Right lobe of liver (tissue), 6 donors: ENCODE measurements at places on chromosomes 3 and 15. TPM values are rescaled to one million over a fixed set of nuclear protein-coding genes. Genes with fewer than 3 reads are reported as not detected.

- DNase-seq: no peak
Measured at GRCh38 chr3:188631291-188632010, 477.5 kb downstream of the LPP start.

- no peak for DNase-seq
Measured at GRCh38 chr3:143375698-143376097, 256.1 kb downstream of the CHST2 start.

- DNase-seq: no peak
Measured at GRCh38 chr3:160883373-160883772, 127.3 kb downstream of the PPM1L start.

DNA sequence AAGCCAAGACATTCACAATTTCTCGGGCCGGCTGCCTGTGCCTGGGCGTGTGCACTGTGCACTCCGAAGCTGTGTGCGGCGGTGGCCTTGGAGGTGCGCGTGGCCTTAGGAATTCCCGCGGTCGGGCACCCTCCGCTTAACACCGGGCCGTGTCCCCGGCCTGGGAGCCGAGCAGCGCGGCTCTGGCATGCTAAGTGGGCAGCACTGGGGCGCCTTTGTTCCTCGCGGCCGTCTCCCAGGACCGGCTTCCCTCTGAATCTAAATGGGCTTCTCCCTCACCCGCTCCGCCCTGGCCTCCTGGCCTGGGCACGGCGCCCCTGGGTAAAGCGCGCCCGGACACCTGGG lies 498 bp upstream of the ARNT2 start:
- no peak for DNase-seq

DNA sequence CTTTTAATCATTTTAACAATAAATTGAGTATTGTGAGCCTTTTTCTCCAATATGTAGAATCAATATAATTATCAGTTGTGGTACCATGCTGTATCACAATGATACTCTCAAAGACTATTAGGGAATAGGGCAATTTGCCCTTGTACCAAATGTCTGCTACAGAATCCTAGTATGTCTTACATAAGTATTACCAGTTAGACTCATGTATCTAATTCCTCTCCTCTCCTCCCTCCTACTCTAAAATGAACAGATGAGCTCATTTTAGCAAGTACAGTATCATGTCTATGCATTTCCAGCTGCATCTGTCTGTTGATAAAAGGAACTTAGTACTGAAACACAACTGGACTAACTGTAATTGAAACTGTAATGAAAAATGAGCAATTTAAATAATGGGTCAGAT lies 124.3 kb upstream of the ATP11B start:
- DNase-seq: no peak

GRCh38 chr15:42693496-42693895 lies 43.4 kb downstream of the CDAN1 start:
- no peak for DNase-seq

DNA sequence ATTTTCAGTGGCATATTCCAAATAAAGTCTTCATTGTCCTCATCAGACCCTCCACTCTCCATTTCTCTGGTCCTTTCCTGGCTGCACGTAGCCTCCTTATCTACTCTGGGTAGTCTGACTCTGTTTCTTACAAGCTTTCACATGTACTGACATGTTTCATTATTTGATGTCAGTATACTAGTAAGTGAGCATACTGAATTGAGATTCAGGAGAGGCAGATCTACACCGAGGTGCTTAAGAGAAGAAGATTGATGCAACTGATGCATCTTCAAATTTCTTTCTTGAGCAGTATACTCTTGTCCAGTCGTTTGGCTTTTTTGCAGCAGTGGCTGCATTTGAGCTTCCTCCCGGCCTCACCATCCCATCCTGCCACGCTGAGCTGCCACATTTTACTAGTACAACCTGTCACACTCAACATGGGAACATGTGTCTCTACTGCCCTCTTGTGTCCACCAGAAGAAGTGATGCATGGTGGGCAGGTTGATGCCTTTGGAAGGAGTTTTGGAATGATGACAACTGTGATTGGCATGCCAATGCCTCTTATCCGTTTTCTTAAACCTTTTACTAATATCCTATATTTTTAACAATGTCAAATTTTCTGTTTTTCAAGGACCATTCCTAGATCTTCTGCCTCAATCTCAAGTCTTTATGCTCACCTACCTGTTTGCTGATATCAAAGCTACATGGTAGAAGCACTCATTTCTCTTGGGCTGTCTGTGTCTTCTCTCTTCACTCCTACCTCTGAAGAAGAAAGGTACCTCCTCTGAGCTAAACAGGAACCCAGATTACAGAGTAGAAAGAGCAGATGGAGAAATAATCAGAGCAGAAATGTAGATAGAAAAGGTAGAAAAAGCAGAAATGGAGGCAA lies 38.7 kb downstream of the GUCA1C start:
- DNase-seq: peak; percentile 59

GRCh38 chr3:115626721-115627120 lies 3.4 kb downstream of the GAP43 start:
- DNase-seq: no peak

DNA sequence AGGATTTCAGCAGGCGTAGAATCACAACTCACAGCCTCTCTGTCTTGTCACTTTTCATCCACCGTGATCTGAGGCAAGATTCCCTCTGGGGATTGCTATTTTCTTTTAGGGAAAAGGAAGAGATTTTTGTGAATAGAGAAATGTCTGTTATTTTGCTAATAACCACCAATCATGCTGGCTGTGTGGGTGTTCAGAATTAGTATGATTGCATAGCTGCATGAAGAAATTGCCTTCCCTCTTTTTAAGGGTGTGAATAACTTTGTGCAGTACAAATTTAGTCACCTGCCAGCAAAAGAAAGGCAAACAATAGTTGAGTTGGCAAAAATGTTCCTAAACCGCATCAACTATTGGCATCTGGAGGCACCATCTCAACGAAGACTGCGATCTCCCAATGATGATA lies 60.8 kb downstream of the KAT2B start:
- no peak for DNase-seq

GRCh38 chr15:97235611-97235985 lies 724.9 kb upstream of the ARRDC4 start:
- DNase-seq: no peak

GRCh38 chr15:92006186-92007028 lies 152.9 kb downstream of the SLCO3A1 start:
- no peak for DNase-seq

DNA sequence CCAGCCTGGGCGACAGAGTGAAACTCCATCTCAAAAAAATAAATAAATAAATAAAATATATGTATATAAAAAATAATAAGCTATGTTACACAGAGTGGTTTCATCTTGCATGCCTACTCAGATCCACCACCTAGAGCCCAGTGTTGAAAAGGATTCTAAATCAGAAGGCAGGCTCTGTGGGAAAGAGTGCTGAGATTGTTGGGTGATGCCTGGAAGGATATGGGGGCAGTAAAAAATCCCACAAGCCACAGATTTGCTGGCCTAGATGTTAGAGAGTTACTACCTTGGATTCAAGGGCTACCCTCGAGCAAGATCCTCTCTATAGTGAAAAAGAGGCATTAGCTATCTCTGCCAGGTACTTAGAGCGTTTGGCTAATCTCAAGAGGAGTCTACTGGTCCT lies 144.3 kb downstream of the STAC start:
- DNase-seq: no peak

DNA sequence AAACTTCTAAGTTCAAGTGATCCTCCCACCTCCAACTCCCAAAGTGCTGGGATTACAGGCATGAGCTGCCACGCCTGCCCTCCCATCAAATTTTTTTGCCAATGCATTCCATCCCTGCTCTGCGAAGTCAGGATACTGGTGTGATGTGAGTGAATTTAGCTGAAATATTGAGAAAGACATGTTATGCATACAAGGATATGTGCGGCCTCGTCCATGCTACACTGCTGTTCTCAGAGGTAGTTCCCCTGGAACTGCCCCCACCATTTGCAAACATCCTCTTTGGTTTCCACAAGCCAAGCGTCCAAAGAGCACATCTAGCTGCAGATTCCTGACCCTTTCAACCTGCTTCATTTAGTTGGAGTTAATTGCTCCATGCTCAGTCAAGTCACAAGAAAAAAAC lies 36.5 kb upstream of the BCL2A1 start:
- DNase-seq: no peak

GRCh38 chr3:85090495-85090894 lies 131.7 kb downstream of the CADM2 start:
- DNase-seq: no peak

ALS2CL gene
- 16.2 TPM for total RNA-seq

CLDN18 gene
- total RNA-seq: not detected

APH1B gene
- 7.4 TPM for total RNA-seq

IGF2BP2 gene
- 0.99 TPM for total RNA-seq

LRCH3 gene
- total RNA-seq: 22.1 TPM

CTNNB1 gene
- total RNA-seq: 147 TPM

MKRN2OS gene
- total RNA-seq: not detected

ENTPD3 gene
- total RNA-seq: not detected

IGDCC3 gene
- not detected for total RNA-seq

ECE2 gene
- not detected for total RNA-seq

MNS1 gene
- total RNA-seq: 0.18 TPM

SERP1 gene
- total RNA-seq: 87.2 TPM
